ENCODE measurements at places on chromosomes 11 and 22.
A peak's percentile ranks its signal among the peaks of the same experiment; 100 is the strongest.

DNA sequence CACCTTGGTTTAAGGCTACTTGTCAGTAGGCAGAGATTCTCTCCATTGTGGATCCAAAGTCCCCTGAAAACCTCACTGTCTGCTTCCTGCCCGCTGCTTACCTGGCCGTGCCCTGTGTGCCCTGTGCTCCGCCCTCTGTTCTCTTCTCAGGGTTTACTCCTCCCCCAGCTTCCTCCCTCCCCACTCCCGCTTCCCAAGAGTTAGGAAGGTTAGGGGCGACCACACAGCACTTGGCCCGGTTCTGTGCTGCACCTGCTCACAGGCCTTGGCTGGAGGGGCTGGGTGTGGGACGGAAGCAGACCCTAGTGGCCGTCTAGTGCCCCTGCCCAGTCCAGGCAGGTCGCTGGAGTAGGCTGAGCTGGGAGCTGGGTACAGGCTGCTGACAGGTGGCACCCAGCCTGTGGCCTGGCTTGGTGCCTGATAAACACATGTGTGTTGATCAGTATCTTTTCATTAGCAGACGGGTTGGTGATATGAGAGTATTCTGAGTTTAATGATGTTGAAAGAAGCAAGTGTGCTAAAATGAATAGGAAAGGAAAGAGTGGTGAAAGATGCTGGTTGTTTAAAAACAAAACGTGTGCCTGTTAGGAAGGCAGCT lies 40.5 kb downstream of the GRAMD4 start:
- DNase-seq, result peak; percentile 88

DNA sequence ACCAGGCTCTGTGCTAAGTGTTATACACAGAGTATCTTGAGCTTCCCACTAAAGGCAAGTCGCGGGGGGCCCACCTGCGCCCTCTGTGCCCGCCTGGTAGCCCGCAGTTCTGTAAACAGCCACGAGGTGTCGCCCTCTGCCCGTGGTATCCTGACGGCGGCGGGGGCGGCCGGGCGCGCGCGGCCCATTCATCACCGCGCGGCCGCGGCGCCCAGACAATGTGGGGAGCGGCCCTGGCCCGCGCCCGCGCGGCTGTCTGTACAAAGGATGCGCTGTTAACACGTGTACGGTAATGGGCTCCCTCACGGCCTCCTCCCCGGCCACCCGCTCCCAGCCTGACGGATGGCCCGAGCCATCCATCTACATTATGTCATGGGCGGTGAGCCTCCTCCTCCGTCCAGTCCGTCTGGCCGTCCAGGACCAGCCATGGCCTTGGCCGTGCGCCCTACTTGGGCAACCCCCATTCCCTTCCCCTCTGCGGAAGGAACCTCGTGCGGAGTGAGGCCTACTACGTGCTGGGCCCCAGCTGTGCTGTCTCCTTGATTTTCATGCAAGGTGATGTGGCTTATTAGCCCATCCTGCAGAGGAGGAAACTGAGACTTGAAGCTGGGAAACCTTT lies 99.4 kb downstream of the MIAT start:
- no peak for DNase-seq

- DNase-seq, result no peak
These were observed 6.8 kb downstream of the MALAT1 start for GRCh38 chr11:65505466-65506289.

- no peak for DNase-seq
These were observed 5.4 kb upstream of the NDUFS8 start for GRCh38 chr11:68025047-68025446.

DNA sequence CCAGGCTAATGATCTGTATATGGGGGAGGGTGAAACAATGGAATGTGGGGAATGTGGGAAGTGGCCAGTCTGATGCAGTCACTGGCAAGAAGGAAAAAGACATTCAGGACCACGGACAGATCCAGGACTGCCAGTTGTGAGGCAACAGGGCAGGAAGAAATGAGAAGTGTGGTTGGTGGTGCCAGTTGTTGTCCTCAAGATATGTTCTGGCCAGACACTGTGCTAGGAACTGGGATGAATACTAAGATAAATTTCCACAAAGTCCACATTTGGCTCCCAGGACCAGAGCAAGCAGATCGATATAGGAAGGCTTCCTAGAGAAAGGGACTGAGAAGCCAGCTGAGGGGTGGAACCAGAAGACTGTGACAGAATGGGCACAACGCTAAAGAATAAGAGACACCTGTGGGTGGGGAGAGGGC lies 6.8 kb upstream of the TPBGL start:
- no peak for DNase-seq

DNA sequence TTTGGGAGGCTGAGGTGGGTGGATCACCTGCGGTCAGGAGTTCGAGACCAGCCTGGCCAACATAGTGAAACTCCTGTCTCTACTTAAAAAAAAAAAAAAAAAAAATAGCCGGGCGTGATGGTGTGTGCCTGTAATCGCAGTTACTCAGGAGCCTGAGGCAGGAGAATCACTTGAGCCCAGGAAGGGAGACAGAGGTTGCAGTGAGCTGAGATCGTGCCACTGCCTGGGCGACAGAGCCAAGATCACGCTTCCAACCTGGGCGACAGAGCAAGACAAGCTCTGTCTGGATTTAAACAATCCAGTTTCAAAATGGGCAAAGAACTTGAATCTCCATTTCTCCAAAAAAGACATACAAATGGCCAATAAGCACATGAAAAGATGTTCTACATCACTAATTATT lies 12.5 kb downstream of the LMO2 start:
- no peak for DNase-seq

- DNase-seq, result no peak
These were observed 40.2 kb upstream of the MMP12 start for GRCh38 chr11:102915044-102915375.

DNA sequence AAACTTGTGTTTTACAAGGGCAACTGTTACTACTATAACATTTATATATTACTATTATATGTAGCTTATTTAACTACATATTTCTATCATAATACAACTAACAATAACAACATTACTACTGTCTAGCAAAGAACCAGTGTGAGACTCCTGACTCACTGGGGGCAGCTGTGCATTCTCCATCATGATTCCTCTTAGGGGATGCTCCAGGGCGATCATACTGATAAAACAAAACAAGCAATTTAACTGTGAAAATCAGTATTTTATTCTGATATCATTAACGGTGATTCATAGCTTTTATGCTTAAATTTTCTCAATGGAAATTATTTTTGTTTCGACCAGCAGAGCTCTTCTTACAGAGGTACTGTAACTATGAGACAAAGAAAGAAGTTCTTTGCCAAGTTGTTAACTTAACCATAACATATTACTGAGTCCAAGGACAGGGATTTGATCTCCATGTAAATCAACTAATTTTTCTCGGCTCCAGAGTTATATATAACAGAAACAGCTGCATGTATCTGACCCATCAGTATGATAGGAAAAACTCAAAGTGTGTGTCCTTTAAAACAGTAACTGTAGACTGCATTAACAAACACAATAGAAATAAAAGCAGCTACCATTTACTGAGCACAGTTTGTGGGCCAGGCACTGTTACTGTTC lies 24.8 kb upstream of the FNBP4 start:
- no peak for DNase-seq

- no peak for DNase-seq
These were observed 36.2 kb downstream of the SEZ6L start for GRCh38 chr22:26205494-26205893.

DNA sequence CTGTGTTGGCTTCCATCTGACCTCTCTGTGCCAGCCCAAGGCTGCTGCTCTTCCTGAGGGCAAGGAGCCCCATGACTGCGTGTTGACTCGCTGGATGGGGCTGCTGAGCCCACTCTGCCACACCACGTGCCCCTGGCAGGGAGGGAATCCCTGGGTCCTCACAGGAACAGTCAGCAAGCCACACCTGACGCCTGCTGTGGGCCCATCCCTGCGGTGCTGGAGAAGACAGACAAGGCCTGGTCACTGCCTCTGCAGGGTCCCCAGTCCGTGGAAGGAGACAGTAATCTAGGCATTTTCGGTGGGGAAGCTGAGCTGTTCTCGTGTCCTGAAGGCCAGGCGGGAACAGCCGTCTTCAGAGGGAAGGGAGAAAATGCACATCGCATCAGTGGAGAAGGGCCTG lies 10.6 kb upstream of the PPP6R3 start:
- DNase-seq, result no peak

DNA sequence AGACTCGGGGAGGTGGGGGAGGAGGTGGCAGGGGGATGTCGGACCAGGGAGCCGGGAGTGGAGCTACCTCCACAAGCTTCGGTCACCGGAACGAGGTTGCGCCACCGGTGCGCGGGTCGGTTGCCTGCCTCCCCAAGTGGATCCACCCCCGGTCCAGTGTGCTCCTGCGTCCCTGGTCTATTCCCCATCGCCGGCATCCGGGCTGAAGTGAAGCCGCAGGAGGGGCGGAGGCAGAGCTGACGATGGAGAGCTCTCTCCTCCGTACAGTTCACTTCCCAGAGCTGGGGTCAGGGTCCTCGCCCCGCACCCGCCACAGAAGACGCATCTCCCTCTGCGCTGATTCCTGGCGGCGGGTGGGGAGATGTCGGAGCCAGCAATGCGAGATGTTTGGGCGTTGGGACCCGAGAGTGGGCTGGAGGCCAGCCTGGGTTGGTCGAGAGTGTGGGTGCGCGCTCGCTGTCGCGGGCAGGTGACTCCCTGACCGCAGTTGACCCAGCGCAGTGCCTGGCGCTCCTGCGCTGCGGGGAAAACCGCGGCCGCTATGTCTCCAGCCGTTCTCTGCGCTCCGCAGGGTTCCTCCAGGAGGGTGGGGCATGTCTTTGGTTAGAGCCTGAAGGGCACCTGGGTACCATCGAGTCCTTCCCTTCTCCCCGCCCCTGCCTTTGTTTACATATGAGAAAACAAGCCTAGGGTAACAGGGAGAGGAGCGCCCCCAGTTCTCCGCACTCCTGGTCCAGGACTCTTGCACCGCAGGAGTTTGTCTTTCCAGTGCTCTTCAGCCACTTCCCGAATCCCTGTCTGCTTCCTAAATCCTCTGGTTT lies 1.7 kb downstream of the C11orf96 start:
- DNase-seq, result peak; percentile 42

DNA sequence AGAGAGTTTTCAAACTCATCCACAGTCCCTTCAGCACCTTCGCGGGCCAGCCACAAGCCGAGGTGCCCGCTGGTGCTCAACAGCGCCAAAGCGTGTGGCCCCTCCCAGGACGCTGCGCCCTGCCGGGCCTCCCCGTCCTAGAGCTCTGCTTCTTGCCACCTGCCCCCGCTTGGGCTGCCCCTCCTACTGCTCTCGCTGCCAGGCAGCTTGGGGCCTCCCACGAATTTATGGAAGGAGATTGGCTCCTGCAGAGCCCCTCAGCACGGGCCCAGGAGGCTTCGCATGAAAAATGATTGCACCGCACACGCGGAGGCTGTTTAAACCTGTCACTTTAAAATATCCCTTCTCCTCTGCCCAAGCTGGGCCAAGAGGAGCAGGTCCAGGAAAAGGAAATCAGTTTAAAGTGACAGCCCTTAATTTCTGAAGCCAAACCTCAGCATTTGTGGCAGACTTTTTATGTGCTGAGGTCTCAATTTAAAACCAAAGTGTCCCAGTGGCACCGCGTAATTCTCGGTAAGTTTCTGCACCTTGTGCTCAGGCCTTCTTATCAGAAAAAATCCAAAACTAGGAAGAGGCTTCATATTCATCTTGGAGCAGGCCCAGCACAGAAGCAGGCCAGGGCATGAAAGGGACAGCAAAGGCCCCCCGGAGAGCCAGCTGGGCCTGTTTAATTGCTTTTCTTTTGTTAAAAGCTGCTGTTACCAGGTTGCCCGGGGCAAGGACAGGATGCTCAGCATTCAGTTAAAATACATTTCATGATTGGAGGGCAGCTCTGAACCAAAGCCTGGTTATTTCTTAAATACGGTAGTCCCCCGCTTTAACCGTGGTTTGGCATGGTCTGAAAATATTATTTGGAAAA lies 303.6 kb downstream of the OPCML start:
- DNase-seq, result peak; percentile 91

GRCh38 chr11:36195496-36196354 lies 93.5 kb downstream of the COMMD9 start:
- no peak for DNase-seq

- DNase-seq, result no peak
These were observed 28.6 kb upstream of the ADA2 start for GRCh38 chr22:17247832-17248231.

DNA sequence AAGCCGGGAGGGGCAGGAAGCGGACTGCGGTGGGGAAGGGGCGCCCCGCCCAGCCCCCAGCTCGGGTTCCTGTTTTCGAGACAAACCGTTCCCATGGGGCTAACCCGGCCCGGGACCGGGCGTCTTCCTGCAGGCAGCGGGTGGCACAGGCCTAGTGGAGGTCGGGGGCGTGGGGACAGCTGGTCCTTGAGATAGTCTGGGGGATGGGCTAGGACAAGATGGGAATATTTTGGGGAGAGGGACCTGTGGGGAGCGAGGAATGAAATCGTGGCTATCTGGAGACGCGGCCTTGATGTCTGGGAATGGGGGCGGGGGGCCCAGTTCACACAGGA lies 1.2 kb upstream of the RASGRP2 start:
- no peak for DNase-seq

DNA sequence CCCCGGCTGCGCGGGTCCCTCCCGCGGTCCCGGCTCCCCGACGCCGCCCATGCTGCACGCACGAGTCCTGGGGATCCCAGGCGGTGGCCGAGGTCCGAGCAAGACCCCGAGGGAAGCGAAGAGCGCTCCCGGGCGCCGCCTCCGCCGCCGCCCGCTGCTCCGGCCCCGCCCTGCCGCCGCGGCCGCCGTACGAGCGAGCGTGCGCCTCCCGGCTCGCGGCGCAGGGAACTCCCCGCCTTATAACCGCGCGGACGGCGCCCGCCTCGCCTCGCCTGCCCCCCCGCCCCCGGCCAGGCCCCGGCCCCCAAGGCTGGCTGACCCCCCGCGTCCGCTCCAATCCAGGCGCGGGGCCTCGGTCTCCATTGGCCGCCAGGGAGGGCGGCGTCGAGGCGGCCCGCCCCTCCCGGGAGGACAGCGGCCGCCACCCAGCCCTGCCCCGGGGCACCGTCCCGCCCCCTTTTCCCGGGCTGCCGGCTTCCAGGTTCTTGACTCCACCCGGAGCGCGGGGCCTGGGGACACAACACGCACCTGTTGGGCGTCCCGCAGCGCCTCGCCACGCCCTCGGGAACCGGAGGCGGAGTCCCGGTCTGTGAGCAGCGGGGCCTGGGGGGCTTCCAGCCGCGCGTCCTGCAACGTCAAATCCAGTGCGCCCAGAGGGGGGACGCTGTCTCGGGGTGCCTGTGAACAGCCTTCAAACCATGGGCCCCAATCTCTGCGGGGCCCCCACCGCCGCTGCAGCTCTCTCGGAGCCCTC lies at the start of gene FADS3:
TSS of gene FADS3 (minus strand) at position 215 of the 754 bp plus-strand sequence. CDS start at position 51, 164 bp downstream.
- peak; percentile 82 for DNase-seq

- DNase-seq, result no peak
These were observed 3.3 kb upstream of the SHISA8 start for GRCh38 chr22:41917903-41918791.

- no peak for DNase-seq
These were observed 15.5 kb downstream of the DCPS start for GRCh38 chr11:126319374-126319740.

All from NCI-H1105 treated with DMSO at 0.1 percent for 48 hours (cell line).